ENCODE measurements at places on chromosomes 7 and 10.

DNA sequence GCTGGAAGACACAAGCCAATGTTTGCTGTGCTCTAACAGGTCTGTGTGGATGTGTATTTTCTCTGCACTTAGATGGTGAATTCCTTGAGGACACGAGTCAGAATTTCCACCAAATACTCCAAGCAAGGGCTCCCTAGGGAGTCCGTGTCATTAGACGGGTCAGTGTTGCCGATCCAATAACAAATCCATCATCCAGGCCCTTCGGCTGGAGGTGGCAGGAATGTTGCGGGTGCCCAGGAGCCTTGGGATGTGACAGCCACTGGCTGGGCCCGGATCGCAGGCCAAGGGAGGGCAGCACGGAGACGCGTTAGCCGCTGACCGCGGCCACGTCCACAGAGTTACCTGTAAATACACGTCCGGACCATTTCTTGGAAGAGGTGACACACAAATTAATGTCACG, 186.8 kb downstream of the WDR37 start:
- no peak for DNase-seq

- no peak for DNase-seq
Measured at GRCh38 chr7:18475488-18475887, 20.1 kb upstream of the HDAC9 start.

DNA sequence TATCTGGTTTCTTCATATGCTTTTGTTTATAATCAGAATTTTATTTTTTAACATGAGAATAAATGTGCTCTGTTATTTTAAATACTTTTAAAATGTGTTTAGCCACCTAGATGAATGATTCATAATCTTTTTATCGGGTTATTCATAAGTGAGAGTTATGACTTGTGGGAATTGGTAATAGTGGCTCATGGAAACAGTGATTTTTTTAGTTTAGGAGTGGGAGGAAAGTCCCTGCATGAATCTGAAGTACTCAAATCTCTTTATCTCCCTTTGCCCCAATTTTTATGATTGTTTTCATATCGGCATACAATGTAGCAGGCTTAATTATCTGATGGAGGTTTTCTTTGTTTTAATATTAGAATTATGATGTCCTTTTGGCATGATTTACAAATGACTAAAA, 42.9 kb downstream of the TAX1BP1 start:
- no peak for DNase-seq

DNA sequence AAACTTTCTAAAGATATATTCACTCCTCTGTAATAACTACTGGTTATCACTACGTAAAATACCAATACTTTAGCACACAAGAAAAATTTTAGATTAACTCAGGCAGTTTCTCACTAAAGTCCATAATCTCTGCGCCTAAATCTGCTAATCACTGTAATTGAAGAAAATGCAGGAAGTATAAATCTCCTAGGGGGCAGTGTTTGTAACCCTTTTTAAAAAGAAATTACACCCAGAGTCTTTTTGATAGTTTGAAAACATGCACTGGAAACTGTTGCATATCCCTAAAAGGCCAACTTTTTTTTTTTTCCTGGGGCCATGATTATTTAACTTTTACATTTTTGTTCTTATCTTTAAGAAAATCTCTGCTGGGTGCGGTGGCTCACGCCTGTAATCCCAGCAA, 209.6 kb downstream of the KIAA1217 start:
- no peak for DNase-seq

GRCh38 chr10:86344281-86344680, 22.3 kb downstream of the GRID1 start:
- no peak for DNase-seq
